ENCODE measurements at places on chromosomes 2 and 18. TPM values are rescaled to one million over a fixed set of nuclear protein-coding genes. Genes with fewer than 3 reads are reported as not detected.
A peak's percentile ranks its signal among the peaks of the same experiment; 100 is the strongest.

Gene ALK
- 1.7 TPM for total RNA-seq

- no peak for DNase-seq
Observed at GRCh38 chr2:65015731-65016130, 26.5 kb downstream of the SLC1A4 start.

DNA sequence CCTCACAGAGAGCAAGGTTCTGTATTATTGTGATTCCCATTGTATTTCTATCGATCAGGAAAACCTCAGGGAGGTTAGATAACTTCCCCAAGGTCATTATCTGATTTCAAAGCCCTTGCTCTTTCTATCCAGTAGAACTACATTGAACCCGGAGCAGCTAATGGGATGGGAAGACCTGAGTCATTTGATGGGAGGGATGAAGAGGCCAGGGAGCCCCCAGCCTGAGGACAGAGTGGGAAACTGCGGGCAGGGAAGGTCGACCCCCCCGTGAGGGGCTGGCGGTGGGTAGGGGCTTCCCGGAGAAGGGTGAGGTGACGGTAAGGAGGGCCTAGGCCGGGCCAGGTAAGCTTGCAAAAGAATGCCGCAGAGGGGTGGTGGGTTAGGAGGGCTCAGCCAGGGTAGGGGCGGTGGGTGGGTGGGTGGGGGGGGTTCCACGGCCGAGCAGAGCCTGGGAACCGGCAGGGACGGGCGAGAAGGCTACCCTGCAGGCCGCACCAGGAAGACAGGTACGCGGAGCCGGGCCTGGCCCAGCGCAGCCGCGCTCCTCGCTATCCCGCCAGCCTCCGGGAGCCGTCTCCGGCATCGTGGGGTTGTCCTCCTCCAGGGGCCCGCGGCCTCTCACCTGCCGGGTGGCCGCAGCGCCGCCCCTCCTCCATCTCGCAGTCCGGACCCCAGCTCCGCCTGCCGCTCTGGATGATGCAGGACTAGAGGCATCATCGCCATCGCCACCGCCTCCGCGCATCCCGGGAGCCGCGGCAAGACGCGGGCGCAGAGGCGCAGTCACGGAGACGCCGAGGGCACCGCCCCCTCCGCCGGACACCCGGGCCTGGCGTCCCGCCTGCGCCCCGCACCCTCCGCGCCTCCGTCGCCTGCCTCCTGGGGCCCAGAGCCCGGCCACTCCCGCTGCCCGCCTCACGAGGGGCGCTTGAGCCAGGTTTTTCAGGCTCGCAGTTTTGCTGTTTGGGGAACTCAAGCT is at the start of gene GPR75:
Gene GPR75, minus strand, starts transcription at position 762 of the 976 bp plus-strand sequence. CDS start 5,211 bp downstream, outside the sequence.
- DNase-seq: peak; percentile 24

Gene GPBAR1
- total RNA-seq: 3.8 TPM

DNA sequence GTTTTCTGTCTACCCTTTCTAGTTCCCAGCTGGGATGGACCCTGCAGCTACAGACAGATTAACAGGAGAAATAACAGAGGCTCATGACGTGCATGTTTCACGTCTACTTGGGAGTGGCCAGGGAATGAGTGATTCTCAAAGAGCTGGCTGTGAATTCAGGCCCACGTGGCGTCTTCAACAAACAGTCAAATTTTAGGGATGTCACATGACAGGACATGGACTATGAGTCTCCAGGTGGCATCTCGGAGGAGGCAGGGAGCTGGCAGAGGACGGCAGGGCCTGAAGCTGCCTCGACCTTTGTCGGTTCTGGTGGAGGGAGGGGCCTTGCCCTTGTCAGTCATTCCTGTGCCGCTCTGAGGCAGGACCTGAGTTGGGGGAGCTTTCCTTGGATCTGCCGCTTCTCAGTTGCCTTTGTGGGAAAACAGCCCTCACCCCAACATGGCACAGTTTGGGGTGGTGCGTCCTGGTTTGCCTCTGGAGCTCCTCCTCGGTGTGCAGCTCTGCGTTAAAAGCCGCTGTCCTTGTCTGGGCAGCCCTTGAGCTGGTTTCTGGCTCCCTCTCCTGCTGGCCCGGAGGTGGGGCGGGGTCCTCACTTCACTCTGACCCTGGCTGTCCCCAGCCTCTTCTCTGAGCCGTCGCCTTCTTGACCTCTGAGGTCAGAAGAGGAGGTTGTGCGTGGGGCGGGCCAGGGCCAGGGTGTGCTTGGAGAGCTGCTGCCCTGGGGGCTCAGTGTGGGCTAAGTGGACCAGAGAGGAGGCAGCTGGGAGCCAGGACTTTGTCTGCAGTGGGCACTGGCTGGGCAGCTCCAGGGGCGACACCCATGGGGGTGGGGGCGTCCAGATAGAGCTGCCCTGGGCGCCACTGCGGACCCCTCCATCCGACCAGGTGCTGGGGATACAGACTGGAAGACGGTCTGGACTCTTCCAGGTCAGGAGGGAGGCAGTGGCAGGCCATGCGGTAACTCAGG is 12.1 kb upstream of the GAL3ST2 start:
- no peak for DNase-seq

DNA sequence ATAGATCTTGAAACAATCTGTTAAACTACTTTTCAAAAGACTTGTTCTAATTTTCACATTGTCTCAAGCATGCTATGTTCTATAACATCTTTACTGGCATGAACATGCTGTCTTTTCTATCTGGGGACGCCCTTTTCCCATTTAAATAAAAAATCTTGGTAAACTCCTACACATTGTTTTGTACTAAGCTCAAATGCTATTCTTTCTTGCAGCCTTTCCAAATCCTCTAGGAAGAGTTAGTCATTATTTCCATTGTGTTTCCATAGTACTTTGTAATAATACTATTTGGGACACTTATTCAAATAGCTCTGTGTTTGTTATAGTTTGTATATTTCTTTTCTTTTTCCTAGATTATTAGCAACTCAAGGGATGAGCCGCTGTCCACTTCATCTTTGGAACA is 828.6 kb upstream of the FSHR start:
- DNase-seq: no peak

GRCh38 chr2:171479154-171479814 is 43.0 kb upstream of the CYBRD1 start:
- no peak for DNase-seq

Gene DSG1
- total RNA-seq: not detected

Gene HRH4
- not detected for total RNA-seq

DNA sequence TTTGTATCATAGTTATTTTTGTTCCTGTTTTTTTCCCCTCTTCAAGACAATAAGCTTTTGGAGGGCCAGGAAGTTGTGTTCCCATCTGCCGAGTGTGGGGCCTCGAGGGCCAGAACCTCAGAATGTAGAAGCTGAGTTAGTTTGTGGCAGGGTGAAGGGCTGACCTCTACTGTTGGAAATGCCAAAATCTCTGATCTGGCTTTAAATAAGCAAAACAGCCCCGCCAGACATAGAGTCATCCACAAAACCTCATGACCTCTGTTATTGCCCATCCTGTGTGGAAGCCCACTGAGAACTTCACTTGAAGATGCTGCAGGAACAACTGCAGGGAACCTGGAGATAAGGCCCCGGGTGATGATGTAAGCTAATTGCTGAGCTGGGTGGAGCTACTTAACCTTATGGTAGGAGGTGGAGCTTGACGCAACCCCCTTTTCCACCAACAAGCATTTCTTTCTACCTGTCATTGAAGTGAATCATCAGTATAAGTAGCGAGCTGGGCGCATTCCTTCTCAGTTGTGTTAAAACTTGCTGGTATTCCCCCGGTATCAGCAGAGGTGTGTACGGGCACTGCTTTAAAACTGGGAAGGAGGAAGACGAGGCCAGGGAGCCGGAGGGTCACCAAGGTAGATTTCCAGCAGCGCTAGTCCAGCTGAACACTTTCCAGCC is 177.2 kb downstream of the NEDD4L start:
- no peak for DNase-seq

Gene FOXI3
- not detected for total RNA-seq

DNA sequence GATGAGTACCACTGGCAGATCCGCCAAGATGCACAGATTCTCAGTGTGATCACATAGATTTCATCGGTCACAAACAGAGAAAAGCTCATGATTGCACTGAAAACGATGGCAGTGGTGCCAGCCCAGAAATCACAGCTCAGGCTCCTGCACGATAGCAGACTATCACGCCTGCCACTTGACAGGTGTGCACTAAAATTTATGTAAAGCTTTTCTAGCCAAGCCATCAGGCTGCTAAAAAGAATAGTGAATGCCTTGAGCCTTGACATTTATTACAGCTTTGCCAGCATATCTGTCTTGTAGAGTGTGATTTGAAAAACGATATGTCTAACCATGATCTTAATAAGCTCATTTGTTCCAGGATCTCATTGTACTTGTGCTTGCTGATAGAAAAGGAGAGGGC is 409.5 kb upstream of the CWC22 start:
- DNase-seq: no peak

DNA sequence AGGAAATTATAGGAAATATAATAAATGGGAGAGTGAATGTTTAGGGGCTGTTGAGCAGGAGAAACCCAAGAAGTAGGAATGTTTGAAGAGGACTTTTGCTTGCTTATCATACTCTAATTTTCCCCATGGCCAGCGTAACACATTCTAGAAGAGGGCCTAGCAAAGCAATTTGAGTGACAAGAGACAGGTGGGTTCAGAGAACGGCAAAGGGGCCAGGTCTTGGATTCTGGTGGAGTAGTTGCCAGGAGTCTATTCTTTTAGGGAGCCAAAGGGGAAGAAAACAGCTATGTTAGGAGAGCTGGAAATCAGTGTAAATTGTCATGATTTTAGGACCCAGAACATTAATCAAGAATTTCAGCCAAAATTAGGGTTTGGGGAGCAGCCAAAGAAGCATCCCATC is 96.5 kb downstream of the COL5A2 start:
- DNase-seq: no peak

- peak; percentile 98 for DNase-seq
Observed at GRCh38 chr2:73233154-73233931, at the start of gene PRADC1. Gene PRADC1, minus strand, starts transcription at chr2:73233239. Its CDS starts 79 bp downstream, at chr2:73233160.

All from ovary (tissue), 10 donors.